Liver (tissue), 10 donors: ENCODE measurements at places on chromosomes 5 and 9. TPM values are rescaled to one million over a fixed set of nuclear protein-coding genes. Genes with fewer than 3 reads are reported as not detected.

The IGFBPL1 gene
- polyA plus RNA-seq = not detected

GRCh38 chr9:126708178-126708577, 94.5 kb downstream of the LMX1B start:
- DNase-seq = no peak

DNA sequence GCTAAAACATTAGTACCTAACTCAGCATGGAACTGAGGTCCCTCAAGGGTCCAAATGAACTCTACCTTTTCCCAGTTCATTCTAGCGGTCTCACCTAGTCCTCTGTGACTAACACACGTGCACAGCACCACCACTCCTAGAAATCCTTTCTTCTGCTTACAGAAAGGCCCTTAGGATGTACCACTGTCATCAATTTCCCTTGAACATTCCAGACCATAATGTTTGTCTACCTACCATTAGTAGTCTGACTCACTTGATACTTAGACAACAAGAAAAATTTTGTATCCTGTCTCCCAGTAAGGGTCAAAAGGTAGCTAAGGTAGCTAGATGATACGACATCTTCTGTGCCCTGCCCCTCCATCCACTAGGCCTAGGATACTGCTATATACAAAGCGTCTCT, 166.6 kb downstream of the TSSK1B start:
- DNase-seq = no peak

The SLC6A7 gene
- not detected for polyA plus RNA-seq

DNA sequence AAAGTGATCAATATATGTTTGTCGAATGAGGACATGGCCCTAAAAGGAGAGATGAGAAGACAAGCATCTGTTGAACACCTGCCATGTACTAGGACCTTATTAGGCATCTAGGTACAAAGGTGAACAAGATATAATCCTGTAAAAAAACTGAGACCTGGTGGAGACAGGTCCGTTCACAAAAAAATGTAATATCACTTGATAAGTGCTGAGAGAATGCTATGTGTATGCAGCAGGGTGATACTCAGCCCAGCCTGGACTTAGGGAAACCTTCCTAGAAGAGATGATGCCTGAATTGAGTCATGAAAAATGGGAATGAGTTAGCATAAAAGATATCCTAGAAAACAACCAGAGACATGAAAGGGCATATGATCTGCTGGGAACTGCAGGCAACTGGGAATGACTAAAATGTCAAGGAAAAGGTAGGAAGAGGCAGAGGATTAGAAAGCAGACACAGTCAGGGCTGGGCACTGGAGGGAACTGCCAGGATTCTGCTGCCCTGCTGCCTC, 108.5 kb downstream of the ADRB2 start:
- no peak for DNase-seq

The PNPLA7 gene
- polyA plus RNA-seq = 1.0 TPM

GRCh38 chr5:73254642-73255041, 81.6 kb downstream of the TMEM174 start:
- no peak for DNase-seq

The PDE6A gene
- 0.06 TPM for polyA plus RNA-seq

- no peak for DNase-seq
Observed at GRCh38 chr5:149963729-149964128, 3.2 kb downstream of the SLC26A2 start.

DNA sequence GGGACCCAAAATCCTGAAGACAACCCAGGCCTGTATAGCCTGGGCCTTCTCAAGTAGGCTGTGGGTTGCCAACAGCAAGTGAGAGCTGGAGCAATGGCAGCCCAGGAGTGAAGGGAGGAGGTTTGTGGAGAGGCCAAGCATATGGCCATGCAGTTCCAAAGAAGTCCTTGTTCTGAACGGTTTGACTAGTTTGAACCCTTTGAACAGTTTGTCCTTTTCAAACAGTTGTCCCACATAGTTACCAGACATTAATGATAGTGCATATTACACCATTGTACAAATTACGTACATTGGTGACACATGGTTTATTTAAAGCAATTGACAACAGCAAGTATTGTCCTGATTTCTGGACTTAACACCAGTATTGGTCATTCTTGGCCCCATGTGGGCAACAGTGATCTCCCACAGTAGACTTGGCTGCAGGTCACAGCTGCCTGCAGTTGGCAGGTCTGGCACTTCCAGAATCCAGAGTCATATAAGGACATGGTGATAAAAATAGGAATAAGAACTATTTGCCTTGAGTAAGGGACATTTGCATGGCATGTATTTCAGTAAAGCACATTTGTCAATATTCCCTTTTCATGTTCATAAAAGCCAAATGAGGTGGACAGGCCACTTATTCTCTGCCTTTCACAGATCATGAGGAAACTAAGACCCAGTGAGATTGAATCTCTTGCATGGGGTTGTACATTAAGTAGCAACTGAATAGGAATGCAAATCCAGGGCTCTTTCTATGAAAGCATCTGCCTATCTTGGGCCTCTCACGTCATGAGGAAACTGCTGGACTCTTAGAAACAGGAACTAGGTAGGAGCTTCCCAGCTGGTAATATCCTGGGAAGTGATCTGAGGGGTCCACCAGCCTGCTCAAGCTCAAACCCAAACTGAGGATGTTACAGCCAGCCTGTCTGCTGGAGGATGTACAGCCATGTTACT, 30.3 kb downstream of the SLC25A48 start:
- DNase-seq = no peak

DNA sequence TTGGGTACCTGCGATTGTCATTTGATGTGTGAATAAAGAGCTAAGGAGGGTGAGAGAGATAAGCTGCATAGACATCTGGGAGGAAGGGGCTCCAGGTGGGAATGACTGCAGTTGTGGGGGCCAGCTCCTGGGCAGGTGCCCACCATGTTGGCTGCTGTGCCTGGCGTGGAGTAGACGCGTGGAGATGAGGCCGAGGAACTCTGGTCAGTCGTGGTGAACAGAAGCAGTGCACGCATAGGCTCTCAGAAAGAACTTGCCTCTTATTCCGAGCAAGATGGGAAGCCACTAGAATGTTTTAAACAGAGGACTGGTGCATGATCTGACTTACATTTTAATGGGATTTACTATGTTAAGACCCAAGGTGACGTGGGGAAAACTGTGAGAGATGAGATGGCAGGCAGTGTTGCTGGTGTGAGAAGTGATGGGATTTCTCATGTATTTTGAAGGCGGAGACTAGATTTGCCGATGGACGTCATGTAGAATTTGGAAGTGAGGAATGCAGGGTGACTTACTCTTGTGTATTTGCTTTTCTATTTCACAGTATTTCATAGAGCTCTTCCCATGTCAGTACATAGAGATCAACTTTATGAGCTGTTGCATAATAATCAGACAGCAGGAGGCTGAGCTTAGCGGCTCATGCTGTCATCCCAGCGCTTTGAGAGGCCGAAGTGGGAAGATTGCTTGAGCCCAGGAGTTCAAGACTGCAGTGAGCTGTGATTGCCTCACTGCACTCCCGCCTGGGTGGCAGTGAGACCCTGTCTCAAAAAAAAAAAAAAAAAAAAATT, 71.1 kb downstream of the EHMT1 start:
- no peak for DNase-seq

DNA sequence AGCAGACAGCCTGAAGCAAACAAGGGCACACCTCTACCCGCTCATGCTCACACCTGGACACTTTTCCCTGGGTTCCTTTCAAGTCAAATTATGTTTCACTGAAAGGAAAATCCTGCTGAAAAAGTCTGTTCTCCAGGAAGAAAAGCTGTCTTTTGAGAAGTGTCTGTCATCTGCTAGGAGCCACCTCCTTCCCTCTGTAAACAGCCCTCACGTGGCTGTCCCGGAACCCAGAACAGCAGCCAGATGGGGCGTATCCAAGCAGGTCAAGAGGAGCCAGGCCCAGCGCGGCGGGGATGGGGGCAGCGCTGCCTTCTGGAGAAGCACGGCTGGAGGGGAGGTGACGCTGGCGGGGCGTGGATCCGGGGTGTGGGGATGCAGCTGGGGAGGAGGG, at the start of gene PNPLA7:
Gene PNPLA7 (minus strand): TSS at position 172 of the 391 bp plus-strand sequence. CDS start 205 bp downstream, outside the sequence.
- peak; percentile 71 for DNase-seq

The NR5A1 gene
- polyA plus RNA-seq = not detected

- DNase-seq = no peak
Observed at GRCh38 chr5:32443145-32443540, 1.4 kb downstream of the ZFR start.

DNA sequence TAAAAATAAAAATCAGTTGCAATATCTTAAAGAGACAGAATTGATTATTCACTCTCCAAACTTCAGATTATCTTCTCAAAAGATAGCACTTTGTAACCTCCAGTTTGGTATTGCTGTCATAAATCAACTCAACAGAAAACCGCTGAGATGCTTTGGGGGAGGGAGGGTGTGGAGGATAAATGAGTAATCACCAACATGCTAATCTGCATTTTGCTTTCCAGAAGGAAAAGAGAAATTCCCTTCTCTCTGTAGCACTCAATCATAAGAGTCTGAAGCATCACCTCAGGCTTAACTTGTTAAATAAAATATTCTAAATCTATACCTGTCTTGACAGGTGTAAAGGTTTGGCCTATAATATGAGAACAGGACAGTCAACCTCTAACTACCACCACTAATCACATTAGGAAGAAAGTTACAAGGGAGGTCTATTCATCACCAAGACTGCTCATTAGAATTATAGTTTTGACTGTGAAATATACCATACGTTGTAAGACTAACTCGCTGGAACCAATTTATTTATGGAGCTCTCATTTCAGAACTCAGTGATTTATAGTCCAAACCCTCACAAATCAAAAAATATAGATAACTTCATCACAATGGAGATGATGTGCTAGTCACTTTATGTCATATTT, 89.0 kb downstream of the PIK3R1 start:
- DNase-seq = no peak

The ABO gene
- polyA plus RNA-seq = 0.10 TPM

DNA sequence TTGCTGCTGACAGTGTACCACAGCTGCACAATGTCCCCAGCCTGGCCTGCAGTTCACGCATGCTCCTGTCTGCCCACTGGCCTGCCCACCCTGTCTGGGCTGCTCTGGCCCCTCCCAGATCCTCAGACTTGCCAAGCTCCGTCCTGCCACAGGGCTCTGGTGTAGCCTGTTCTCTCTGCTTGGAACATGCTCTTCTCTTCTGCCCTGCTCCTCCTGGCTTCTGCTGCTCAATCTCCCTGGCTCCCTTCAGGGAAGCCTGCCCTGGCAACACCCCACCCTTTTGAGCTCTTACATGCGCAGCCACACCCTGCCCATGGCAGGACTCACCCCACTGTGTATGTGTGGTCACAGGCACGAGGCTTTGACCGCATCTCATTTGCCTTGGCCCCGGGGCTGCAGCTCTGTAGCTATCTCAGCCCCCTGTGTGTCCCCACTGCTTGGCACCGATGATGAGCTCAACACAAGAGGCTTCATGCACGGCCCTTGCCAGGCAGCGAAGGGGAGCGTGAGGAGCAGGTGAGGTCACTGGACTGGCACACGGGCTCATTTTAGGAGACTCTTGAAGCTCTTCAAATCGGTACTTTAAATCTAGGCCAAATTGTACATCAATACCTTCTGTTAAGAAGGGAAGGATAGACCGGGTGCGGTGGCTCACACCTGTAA, 20.4 kb upstream of the BRD3 start:
- DNase-seq = no peak
